T-helper 17 cell (primary cell): ENCODE measurements at places on chromosomes 3 and 15. TPM values are rescaled to one million over a fixed set of nuclear protein-coding genes. Genes with fewer than 3 reads are reported as not detected.
A peak's percentile ranks its signal among the peaks of the same experiment; 100 is the strongest.

DNA sequence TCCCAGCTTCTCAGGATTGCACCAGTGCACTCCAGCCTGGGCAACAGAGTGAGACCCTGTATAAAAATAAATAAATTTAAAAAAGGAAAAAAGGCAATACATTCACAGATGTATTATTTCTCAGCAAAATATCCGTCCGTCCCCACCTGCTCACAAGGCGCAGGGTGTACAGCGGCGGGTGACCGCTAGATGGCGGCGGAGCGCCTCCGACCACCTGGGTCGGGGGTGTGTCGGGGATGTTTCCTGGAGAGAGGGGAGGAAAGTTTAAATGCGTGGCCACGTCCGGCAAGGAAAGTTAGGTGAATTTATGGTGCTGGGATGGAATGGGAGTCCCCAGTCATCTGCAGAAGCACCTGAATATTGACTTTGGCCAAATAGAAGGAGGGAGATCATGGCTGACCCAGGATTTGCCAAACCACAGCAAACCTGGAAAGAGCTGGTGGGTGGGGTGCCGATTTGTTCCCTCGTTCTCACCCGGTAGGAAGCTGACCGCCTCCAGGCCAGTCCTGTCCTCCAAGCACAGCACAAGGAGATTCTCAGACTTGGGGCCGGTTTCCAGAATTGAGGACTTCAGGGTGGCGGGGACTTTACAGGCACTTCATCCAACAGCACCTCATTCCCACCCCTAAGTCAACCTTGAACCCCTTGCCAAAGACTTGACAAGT, 88.3 kb downstream of the TMEM266 start:
- H3K4me3 ChIP-seq = peak overlapping the region; percentile 69
- H3K27ac ChIP-seq = no peak overlapping the region
- H3K4me1 ChIP-seq = peaks cover 6% of the 10 kb centered on the region
- peak; percentile 39 for DNase-seq

GRCh38 chr3:134038071-134038491, 8.4 kb upstream of the SLCO2A1 start:
- H3K36me3 ChIP-seq = no peaks in the 10 kb centered on the region
- H3K27ac ChIP-seq = no peak overlapping the region
- H3K27me3 ChIP-seq = peaks cover 38% of the 10 kb centered on the region
- no peaks in the 10 kb centered on the region for H3K4me1 ChIP-seq
- H3K4me3 ChIP-seq = no peak overlapping the region

- H3K27ac ChIP-seq = no peak overlapping the region
- H3K36me3 ChIP-seq = peaks cover 2% of the 10 kb centered on the region
- peaks cover 15% of the 10 kb centered on the region for H3K27me3 ChIP-seq
- H3K4me1 ChIP-seq = peaks cover 11% of the 10 kb centered on the region
- no peak overlapping the region for H3K4me3 ChIP-seq
These were observed 93.2 kb upstream of the IQSEC1 start for GRCh38 chr3:13166243-13167063.

Gene IL17RE
- total RNA-seq = 12.4 TPM

Gene TMEM207
- total RNA-seq = not detected

Gene ADGRG7
- total RNA-seq = not detected

Gene CGNL1
- not detected for total RNA-seq
